Activated CD8-positive, alpha-beta memory T cell treated with anti-CD3 and anti-CD28 coated beads for 4 hours (primary cell): ENCODE measurements at places on chromosomes 3 and 15.

GRCh38 chr3:134201201-134202130 lies 49.2 kb downstream of the RYK start:
- no peak for DNase-seq

- no peak for DNase-seq
Measured at GRCh38 chr3:16122661-16123060, 51.8 kb upstream of the GALNT15 start.

- DNase-seq, result no peak
Measured at GRCh38 chr3:151290673-151291072, 12.3 kb upstream of the P2RY14 start.

- DNase-seq, result no peak
Measured at GRCh38 chr3:99842826-99843589, 25.3 kb downstream of the CMSS1 start.

- no peak for DNase-seq
Measured at GRCh38 chr3:130925628-130926027, 31.7 kb downstream of the ATP2C1 start.

- no peak for DNase-seq
Measured at GRCh38 chr3:157360044-157360443, 76.6 kb upstream of the PTX3 start.

DNA sequence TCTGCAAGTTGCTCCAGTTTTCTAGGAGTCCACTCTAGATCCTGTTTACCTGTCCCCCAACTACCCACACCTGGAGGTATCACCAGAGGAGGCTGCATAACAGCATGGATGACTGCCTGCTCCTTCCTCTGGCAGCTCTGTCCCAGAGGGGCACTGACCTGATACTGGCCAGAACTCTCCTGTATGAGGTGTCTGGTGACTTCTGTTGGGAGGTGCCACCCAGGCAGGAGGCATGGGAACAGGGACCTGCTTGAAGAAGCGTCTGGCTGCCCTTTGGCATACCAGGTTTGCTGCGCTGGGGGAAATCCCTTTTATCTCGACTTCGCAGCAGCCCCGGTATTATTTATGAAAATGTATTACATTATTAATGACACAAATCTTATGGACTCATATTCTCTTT lies 1163.6 kb downstream of the NSUN3 start:
- DNase-seq, result no peak

GRCh38 chr3:195411836-195412235 lies 31.0 kb downstream of the ACAP2 start:
- DNase-seq, result no peak

GRCh38 chr3:117201901-117202774 lies 492.6 kb downstream of the TUSC7 start:
- no peak for DNase-seq

DNA sequence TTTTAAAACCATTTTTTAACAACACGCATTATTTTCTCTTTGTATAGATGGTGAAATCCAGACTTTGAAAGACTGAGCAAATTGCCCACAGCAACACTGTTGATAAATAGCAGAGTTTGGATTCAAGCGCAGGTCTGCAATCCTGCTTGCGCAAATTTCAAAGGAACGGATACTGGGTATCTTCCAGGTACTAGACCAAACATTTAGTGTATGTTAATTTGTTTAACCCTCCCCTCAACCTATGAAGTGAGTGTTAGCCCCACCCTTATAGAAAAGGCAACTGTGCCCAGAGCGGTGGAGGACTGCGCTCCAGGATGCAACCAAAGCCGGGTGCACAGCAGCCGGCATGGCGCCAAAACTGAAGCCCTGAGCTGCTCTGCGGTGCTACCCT lies 103.8 kb downstream of the CPN2 start:
- DNase-seq, result no peak

- DNase-seq, result no peak
Measured at GRCh38 chr3:186221760-186222378, 113.0 kb upstream of the ETV5 start.

DNA sequence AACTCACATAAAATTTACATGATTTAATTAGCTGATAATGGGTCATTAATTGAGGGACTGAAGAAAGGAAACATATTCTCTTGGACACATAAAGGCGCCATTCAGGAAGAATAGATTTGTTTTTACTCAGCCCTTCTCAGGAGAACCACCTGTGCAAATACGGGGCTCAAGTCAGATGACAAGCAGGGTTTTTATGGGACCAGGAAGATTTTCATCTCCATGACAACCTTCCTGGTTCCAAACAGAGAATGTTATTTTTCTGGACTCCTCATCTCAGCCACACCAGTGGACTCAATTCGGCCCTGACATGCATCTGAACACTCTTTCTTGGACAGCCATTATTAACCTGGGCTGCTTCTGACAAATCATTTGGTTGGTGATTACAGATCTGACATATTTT lies 120.5 kb downstream of the PDZRN3 start:
- no peak for DNase-seq

GRCh38 chr3:57818772-57819171 lies 62.7 kb downstream of the SLMAP start:
- DNase-seq, result no peak

- no peak for DNase-seq
Measured at GRCh38 chr3:129315223-129315997, 36.7 kb downstream of the HMCES start.

- DNase-seq, result no peak
Measured at GRCh38 chr3:23072693-23073092, 130.4 kb upstream of the UBE2E2 start.

DNA sequence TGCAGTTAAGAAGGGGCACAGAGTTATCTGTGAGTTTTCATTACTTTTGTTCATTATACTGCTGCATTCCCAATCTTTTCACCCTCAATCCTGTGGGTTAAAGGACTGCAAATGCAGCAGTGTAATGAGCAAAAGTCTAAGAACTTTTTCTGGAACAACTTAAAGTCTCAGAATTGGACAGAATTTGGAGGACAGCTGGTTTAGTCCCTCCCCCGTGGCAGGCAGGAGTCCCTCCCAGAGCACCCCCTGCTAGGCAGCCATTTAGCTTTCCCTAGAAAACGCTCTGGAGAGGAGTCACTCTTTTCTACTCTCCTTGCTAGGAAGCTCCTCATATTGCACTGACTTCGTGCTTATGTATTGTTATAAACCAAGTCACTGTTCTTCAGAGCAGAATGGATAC lies 156.3 kb upstream of the UBE2E1 start:
- DNase-seq, result no peak

DNA sequence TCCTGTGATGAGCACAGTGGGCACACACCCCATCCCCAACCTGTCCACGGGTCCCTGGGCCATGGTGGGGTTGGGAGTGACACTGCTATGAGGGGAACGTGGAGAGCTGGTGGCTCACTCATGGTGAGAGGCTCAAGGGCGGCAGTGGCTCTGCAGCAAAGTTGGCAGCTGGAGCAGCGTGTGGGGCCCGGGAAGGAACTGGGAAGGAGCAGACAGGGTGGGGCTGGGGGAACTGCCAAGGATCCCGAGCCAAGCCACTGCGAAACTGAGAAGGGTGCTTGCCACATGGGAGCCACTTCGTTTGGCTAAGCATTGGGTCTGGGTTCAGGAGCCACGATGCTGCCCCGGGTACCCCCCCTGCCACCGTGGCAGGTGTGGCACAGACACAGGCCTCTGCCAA lies 80.1 kb downstream of the SNRK start:
- no peak for DNase-seq

- DNase-seq, result no peak
Measured at GRCh38 chr3:32323604-32324003, 68.0 kb upstream of the CMTM7 start.

GRCh38 chr3:51681453-51681852 lies 10.4 kb downstream of the TEX264 start:
- DNase-seq, result no peak

DNA sequence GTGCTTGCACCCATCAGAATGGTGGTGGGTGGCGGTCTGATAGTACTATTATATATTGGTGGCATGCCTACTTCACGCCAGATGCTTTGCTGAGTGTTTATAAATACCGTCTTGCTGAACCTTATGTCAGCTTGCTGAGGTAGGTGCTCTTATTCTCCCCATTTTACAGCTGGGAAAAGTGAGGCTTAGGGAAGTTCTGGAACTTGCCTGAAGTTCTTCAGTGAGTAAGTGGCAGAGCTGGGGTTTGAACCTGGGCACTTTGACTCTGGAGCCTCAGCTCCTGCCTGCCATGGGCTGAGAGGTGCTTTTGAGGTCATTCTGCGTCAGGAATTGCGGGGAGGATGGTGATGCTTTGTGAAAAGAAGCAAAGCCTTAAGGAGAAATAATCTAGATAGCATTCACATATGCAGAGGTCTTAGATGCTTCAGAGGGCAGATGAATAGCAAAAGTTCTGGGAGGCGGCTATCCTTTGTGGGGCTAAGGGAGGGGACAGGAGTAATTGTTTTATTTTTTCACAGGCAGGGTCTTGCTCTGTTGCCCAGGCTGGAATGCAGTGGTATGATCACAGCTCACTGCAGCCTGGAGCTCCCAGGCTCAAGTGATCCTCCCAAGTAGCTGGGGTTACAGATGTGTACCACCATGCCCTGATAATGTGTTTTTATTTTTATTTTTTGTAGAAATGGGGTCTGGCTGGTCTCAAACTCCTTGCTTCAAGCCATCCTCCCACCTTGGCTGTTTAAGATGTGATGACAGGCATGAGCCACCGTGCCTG lies 18.5 kb downstream of the ITPR1 start:
- no peak for DNase-seq

DNA sequence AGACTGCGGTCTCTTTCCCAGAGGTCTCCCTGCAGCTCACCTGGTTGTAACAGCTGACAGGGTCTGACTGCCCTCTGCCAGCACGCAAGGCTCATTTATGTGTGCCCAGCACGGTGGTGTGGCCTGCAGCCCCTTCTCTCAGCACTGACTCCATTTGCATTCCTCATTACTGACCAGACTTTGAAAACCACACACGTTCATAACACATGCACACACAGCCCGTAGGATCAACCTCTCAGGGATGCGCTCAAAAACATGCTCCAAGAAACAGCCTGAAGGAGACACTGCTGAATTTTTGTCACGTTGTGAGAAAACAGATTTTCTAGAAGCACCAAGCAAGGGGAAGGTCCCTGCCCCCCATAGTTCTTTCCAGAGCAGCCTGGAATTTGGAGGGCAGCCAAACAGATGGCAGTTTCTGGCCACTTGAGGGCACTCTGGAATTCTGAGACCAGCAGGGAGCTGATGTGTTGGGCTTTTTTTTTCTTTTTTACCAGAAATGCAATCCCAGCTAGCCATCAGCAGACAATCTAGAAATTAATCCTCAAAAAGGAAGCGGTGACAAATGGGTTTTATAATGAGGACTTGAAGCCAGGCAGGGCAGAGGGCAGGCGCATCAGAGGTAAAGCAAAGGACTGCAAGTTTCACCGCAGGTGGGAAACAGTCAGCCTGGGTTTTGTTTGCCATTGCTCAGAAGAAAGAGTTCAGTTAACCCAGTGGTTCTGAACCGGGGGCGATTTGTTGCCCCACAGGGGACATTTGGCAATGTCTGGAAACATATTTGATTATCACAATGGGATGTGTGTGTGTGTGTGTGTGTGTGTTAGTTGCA lies 170.5 kb upstream of the PROK2 start:
- DNase-seq, result no peak

GRCh38 chr3:17130956-17131355 lies 246.2 kb downstream of the PLCL2 start:
- no peak for DNase-seq

- no peak for DNase-seq
Measured at GRCh38 chr3:2771741-2772140, 338.4 kb downstream of the IL5RA start.

DNA sequence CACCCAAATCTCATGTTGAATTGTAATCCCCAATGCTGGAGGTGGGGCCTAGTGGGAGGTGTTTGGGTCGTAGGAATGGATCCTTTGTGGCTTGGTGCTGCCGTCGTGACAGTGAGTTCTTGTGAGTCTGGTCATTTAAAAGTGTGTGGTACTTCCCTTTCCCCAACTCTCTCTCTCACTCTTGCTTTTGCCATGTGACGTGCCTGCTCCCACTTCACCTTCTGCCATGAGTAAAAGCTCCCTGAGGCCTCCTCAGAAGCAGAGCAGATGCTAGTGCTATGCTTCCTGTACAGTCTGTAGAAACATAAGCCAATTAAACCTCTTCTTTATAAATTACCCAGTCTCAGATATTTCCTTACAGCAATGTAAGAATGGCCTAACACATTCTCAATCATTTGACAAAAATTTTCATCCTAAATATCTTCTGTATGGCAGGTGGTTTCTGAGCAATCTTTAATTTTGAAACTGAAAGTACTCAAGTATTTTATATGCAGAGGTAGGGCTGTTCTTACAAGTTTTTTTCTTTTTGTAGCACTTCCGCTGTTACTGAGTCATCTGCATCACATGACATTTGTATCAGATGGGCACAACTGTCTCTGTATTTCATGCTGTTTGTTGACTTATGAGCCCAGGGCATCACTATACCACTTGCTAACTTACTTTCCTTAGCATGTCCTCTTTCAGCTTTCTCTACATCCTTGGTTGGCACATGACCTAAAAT lies 8.8 kb downstream of the RPL39L start:
- DNase-seq, result peak; percentile 29

- no peak for DNase-seq
Measured at GRCh38 chr3:10505791-10506585, 602 bp upstream of the ATP2B2 start.

DNA sequence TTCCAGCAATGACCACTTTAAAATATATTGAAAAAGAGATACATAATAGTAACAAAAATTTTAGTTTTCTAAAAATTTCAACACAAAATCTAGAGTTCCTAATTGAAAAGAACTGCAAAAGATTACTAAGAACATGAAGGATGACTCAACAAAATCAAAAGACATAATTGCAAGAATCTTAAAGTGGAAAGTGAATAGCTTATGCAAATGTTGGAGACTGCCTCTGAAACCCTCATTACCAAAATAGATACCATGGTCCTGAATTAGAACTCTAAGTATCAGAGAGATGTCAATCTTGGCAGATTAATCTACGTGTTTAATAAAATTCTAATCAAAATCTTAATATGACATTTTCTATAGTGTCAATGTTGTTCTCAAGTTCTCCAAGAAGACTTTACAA lies 60.7 kb upstream of the SGO1 start:
- no peak for DNase-seq

GRCh38 chr3:128748557-128748956 lies 22.6 kb downstream of the RAB7A start:
- DNase-seq, result no peak

GRCh38 chr15:66193066-66193465 lies 60.5 kb downstream of the MEGF11 start:
- DNase-seq, result no peak

- no peak for DNase-seq
Measured at GRCh38 chr3:193743702-193744047, 150.7 kb downstream of the OPA1 start.

DNA sequence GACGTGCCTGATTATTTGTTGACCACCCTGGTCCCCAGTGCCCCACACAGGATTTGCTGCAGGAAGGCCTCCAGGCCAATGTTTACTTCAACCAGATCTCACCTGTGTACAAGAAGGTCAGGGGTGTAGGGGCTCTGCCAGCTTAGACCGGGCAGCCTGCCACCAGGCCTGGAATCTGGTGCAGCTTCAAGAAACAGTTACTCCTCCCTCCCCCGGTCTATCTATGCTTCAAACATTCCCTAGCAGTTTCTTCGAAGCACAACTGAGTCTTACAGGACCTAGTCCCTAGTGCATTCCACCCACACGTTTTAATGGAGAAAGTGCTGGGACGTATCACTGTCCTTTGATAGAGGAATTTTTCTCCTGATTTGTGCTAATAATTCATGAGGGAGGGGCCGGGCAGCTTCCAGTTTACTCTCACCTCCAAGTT lies 8.0 kb downstream of the SH3BP5 start:
- no peak for DNase-seq
